ENCODE measurements at places on chromosomes 1 and 21. TPM values are rescaled to one million over a fixed set of nuclear protein-coding genes. Genes with fewer than 3 reads are reported as not detected.

- DNase-seq, result no peak
These were observed 159.6 kb downstream of the TOMM20 start for GRCh38 chr1:234969011-234969441.

GRCh38 chr1:30307182-30307581, 416.2 kb downstream of the MATN1 start:
- no peak for DNase-seq

- DNase-seq, result no peak
These were observed 227.7 kb downstream of the GPATCH2 start for GRCh38 chr1:217403026-217403720.

DNA sequence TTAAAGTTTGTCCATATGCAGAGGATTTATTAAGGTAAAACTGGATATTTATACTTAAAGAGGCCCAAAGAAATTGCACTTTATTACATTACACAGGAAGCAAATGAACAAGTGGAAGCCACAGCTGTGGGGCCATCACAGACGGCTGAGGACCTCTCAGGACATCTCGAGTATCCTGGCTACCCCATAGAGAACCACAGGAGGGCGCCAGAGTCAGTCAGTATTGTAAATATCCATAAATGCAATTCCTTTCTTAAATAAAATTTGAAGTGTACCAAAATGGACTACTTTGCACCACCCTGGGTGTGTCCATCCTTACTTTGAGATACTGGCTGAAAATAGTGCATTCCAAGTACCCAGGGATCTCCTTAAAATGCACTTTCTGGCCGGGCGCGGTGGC, 257.2 kb downstream of the MRPL39 start:
- peak; percentile 57 for DNase-seq

DNA sequence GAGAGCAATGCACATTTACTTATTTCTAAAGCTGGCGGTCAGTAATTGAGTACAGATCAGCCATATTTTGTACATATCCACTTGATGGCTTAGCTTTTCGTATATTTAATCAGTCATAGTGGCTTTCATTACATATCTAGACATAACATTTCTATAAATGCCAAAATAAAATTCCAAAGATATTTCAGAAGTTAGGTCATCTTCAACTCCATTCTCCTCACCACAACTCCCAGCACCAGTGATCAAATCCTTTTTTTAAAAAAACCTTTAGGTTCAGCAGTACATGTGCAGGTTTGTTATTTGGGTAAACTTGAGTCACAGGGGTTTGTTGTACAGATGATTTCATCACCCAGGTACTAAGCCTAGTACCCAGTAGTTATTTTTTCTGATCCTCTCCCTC, 53.9 kb upstream of the GNG4 start:
- DNase-seq, result peak; percentile 10

DNA sequence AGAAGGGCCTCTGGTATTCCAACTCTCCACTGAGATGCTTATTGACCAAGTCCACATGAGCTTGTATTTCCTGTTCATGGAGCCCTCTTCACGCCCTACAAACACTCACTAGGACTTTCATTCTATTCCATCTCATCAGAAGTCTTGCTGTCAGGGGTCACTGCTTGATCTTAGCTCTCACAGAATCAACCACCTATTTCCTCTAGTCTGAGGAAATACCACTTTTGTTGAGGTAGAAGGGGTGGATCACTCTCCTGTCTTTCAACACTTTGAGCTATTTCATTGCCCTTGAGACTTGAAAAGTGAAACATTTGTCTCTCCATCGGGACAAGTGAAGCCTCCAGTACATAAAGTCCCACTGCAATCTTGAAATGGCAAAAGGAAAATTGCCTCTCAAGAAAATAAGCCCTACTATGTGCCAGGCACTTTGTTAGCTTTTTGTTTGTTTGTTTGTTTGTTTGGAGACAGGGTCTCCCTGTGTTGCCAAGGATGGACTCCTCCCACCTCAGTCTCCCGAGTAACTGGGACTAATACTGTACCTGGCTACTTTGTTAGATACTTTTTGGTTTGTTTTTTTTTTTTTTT, 19.8 kb upstream of the FAM110D start:
- no peak for DNase-seq

- no peak for DNase-seq
These were observed 158.3 kb downstream of the PLA2G4A start for GRCh38 chr1:186987065-186987464.

DNA sequence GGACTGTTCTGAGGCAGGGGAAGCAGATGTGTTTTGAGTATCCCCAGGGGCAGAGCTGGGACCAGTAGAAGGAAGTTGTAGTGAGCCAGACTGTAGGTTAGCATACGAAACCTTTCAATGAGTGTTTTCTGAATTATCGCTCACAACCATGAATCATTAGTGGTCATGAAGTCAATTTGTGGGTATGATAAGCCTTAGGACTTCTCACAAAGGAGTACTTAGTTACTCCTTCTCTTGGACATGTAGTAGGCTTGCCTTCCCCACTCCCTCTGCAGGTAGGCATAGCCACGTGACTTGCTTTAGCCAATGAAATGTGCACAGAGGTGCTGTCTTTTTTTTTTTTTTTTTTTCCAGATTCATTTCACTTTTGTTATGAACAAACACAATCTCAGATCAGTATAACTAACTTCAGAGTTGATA, 23.9 kb upstream of the FAAH start:
- DNase-seq, result no peak

GRCh38 chr1:24329797-24330543, 10.8 kb downstream of the GRHL3 start:
- peak; percentile 59 for DNase-seq

- no peak for DNase-seq
These were observed 40.5 kb downstream of the PLPPR5 start for GRCh38 chr1:98964198-98964597.

DNA sequence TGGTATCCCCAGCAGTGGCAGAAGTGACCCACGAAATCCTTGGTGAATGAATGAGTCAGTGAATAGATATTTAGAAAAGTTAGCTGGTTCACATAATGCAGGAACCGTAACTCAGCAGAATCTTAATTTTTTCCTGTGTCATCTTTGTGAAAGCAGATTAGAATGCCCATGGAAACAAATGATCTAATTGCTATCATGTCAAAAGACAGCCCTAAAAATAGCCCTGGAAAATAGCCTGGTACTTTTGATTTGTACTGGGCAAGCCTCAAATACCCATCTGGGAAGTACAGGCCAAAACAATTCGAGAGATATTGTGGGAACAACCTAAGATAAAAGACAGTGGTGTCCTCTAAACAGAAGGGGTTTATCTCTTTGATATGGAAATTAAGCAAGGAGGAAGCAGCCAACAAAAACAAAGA, 21.1 kb downstream of the FYB2 start:
- peak; percentile 60 for DNase-seq

- no peak for DNase-seq
These were observed 675 bp downstream of the MYSM1 start for GRCh38 chr1:58699011-58699762.

GRCh38 chr21:20802631-20803260, 195.5 kb upstream of the NCAM2 start:
- DNase-seq, result no peak

GRCh38 chr1:10438677-10439163, 8.5 kb downstream of the CENPS start:
- DNase-seq, result no peak

DNA sequence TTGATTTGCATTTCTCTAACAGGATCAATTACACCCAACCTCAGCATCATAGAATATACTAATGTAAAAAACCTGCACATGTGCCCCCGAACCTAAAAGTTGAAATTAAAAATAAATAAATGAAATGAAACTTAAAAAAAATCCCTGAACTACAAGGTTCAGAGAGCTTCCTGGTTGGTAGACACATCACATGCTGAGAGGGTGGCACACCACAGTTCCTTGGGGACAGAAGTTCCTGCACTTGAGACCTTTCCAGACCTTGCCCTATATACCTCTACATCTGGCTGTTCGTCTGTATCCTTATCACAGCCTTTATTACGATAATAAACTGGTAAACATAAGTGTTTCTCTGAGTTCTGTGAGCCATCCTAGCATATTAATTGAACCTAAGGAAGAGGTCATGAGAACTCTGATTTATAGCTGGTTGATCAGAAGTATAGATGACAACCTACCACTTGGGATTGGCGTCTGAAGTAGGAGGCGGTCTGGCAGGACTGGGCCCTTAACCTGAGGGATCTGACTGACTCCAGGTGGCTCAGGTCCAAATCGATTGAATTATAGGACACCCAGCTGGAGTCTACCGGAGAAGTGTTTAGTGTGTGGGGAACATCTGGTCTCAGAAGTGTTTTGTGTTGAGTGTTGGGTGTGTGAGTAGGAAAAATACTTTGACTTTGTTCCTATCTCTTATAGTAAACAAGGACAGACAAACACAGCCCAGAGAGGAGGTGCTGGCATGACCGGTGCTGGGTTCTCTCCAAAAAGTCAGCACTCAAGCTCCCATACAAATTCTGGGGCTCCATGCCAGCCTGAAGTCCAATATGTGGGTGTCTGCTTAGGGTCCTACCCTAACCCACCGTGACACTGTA, 19.0 kb downstream of the C1orf115 start:
- no peak for DNase-seq

DNA sequence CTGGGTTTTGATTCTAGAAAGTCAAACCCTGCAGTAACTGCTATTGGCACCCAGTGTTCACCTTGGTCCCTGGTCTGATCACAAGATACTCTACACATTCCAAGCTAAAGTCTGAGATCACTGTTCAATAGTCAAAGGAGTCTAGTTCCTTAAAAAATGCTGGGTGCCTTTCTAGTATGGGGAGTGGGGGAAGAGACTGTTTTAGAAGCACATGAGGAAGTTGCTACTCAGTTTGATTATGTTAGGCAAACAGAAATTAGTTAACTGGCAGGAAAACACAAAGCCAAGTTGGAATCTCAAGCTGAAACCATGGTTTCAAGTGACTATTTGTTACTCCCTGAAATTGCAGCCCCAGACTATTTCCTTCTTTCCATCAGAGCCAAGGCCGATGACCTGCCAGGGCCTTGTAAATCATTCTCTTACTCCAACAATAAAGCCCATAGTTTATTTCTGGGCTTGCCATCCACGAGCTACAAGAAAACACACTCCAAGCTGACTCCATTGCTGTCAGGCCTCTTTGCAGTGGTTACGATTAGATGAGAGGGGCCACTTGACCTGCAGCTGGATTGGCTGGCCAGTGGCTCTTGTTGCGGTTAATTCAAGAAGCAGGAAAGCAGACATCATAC, 21.1 kb upstream of the VTCN1 start:
- no peak for DNase-seq

DNA sequence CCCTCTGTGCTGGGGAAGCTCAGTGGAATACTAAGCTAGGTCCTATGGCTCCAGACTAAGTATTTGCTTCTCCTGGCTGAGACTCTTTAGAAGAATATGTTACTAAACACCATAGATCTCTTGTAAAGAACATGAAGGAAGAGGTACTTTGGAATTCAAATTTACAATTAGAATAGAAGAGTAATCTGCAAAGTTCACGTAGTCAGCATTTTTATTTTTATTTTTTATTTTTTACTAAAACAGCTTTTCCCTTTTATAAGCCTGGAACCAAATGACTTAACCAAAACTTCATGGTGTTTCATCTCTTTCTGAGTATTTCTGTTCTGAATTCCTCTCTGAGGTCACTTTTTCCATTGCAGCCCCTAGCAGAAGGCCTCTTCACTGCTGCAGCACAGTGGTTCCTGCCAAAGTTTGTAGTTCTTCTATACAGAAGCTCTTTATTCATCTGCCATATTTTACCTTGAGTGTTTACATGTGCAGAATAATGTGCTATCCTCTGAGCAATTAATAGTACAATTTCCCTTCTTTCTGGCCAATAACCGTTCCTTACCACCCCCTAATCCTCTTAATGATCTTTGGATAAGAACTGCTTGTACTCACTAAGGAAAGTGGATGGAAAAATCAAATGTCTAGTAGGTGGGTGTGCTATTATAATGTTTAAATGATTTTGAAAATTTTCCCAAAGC, 27.2 kb downstream of the TSEN15 start:
- DNase-seq, result no peak

DNA sequence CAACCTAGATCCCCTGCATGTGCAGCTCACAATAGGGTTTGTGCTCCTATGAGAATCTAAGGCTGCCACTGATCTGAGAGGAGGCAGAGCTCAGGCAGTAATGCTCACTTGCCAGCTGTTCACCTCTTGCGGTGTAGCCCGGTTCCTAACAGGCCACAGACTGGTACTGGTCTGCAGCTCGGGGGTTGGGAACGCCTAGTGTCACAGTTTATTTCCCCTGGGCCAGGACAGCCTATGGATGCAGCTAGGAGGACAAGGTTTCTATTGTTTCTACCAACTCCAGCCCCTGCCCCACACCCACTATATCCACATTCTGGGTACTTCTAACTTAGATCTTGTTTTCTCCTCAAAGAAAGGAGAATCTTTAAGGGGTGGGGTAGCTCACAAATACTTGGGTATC, 58.7 kb upstream of the PRRC2C start:
- DNase-seq, result no peak

GRCh38 chr1:1357871-1358432, 403 bp downstream of the MXRA8 start:
- DNase-seq, result no peak

- no peak for DNase-seq
These were observed 20.5 kb upstream of the YRDC start for GRCh38 chr1:37828410-37829074.

DNA sequence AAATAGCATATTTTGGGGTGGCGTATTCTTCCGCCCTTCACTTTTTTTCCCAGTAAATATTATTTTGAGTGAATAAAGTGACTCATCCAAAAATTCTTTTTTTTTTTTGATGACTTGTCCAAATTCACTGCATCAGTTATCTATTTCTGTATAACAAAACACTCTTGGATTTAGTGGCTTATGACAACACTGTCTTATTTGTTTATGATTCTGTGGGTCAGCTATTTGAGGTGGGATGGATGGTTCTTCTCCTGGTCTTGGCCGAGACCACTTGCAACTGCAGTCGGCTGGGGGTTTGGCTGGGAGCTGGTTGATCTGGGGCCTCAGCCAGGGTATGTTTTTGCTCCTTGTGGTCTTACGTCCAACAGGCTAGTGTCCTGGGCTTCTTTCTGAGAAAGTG, 39.9 kb upstream of the SRSF10 start:
- DNase-seq, result no peak

Gene CNKSR1
- total RNA-seq, result 0.24 TPM

Gene ATP6V1G3
- total RNA-seq, result 0.36 TPM

Gene TSSK3
- total RNA-seq, result 0.68 TPM

Gene PRR9
- total RNA-seq, result not detected

Gene S100A2
- 12.7 TPM for total RNA-seq

Gene RAB25
- not detected for total RNA-seq

Gene AIRE
- total RNA-seq, result not detected

Gene ARHGEF11
- 23.2 TPM for total RNA-seq

Gene RIIAD1
- not detected for total RNA-seq

Gene GSTM4
- total RNA-seq, result 14.9 TPM

Gene CCT8
- total RNA-seq, result 209 TPM

Gene S100A12
- total RNA-seq, result not detected

Gene OLFML3
- total RNA-seq, result 78.7 TPM

Gene ADGRB2
- 6.6 TPM for total RNA-seq

Gene SPRR2A
- total RNA-seq, result not detected

Gene PEA15
- total RNA-seq, result 556 TPM

Gene CD2
- not detected for total RNA-seq

Gene HTR6
- total RNA-seq, result not detected

Gene EPRS1
- total RNA-seq, result 147 TPM

Gene BGLAP
- not detected for total RNA-seq

Gene YRDC
- total RNA-seq, result 19.8 TPM

Gene OR2L3
- total RNA-seq, result not detected
